Activated effector memory CD4-positive, alpha-beta T cell treated with anti-CD3 and anti-CD28 coated beads, Interleukin-2, amount 50 U/mL, for 16 hours (primary cell): ENCODE measurements at places on chromosomes 4 and X.

GRCh38 chr4:47106561-47106960 lies 75.2 kb downstream of the GABRB1 start:
- DNase-seq: no peak

DNA sequence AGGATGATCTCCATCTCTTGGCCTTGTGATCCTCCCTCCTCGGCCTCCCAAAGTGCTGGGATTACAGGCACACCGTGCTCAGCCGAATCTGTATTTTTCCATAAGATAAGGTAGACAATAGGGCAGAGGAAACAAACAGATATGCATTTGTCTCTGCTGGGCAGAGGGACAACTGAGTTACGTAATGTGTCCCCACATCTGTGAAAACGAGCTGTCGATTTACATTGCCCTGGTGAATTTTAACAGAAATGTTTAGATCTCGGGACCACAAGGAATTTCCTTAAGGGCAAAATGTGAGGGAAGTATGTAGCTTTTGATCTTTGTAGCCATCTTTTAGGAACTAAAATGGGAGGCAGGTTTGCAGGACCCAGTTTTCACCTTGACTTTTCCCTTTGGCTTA lies 189.7 kb downstream of the TRIML1 start:
- no peak for DNase-seq

DNA sequence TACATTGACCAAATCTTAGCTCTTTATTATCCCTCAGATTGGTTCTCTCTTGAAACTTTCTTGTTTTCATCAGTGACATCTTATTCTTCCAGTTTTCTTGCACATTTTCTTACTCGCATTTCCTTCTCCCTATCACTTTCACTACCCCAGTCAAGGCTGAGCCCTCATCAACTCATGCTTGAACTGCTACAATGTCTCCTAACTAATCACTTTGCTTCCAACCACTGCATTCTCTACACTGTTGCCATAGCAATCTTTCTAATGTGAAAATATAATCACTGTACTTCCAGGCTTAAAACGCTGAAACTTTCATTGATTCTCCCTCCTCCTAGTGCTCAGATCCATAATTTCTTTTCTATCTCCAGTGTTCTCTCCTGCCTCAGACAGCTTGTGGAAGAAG lies 22.2 kb upstream of the LPAR4 start:
- DNase-seq: no peak

- no peak for DNase-seq
Observed at GRCh38 chrX:147884958-147885357, 26.8 kb upstream of the FMR1 start.

GRCh38 chr4:13344216-13344615 lies 139.9 kb downstream of the RAB28 start:
- no peak for DNase-seq

- no peak for DNase-seq
Observed at GRCh38 chr4:94408549-94409374, 43.0 kb upstream of the PDLIM5 start.

- no peak for DNase-seq
Observed at GRCh38 chr4:81714291-81714690, 242.6 kb upstream of the RASGEF1B start.

DNA sequence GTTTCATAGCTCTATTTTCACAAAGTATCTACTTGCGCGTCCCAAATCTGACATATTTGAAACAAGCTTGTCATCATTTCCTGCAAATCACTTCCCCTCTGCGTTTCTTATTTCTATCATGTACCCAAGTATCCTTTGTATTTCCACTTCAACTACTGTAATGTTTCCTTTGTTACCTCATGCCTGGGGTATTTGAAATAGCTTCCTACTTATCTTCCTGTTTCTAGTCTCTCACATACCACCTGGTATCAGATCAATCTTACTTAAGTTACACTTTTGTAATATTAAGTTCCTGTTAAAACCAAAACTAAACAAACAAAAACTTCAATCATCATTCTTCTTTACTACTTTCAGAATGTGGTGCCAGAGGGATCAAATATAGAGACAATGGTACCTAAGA lies 93.6 kb upstream of the SMAD1 start:
- no peak for DNase-seq

DNA sequence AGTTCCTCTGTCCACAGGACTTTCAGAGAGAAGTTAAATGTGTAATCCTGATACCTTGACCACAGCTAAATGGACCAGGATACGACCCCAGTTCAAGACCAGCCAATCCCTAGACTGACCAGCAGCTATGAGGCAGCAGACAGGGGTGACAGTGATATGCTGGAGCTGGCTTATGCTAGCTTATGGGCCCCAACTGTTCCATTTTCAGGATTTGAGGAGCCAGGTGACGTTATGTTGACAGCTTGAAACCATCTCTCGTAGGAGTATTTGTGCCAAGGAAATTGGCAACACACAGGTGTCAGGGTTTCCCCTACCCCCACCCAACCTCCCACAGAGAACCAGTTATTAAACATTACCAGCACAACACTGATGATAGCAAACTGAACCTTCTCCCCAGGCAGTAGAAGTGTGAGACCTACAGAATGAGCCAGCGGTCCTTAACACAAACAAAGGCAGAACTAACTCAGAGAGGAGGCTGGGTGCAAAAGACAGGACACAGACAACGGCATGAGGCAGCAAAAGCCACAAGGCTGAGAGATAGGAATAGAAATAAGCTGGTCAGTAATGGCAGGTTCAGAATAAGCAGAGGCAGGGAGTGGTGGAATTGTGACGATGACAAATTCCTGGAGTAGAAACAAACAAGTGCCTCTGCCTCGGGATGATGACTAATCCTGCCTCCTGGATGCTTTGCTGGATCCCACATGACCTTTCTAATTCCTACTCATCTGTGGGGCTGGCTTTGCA lies 85.6 kb upstream of the CPEB2 start:
- DNase-seq: no peak

DNA sequence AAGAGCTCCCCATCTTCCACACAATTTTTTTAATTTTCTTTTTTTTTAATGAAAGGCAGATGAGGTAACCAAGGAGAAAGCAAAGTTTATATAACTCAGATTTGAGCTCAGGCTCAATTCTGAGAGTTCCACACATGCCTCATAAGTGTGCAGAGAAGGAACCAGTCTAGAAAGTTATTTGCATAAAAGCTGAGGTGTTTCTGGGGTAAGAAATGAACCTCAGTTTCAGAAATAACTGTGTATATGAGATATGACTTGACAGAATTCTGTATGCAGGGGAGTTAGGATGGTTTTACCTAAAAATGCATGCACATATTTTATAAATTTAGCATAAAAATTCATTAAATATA lies 51.3 kb downstream of the DTHD1 start:
- DNase-seq: no peak

DNA sequence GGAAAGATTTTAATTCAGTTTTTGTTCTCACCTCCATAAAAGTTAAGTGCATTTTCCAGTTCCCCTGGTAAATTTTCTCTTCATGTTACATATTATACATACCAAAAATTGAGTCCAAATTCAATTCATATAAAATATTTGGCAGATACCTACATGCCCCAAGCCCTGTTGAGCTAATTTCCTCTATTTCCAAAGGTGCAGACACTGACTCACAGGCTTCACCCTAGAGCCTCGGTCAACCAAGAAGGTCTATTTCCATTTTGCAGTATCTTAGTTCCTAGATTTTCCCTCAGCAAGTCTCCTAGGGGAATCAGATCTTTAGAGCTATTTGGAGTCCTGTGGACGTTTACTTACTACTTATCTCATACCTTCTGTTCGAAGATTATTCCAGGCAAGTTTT lies 174.4 kb downstream of the TSPAN5 start:
- DNase-seq: no peak
